Activated CD8-positive, alpha-beta T cell treated with anti-CD3 and anti-CD28 coated beads for 36 hours (primary cell): ENCODE measurements at places on chromosomes 4 and X.

DNA sequence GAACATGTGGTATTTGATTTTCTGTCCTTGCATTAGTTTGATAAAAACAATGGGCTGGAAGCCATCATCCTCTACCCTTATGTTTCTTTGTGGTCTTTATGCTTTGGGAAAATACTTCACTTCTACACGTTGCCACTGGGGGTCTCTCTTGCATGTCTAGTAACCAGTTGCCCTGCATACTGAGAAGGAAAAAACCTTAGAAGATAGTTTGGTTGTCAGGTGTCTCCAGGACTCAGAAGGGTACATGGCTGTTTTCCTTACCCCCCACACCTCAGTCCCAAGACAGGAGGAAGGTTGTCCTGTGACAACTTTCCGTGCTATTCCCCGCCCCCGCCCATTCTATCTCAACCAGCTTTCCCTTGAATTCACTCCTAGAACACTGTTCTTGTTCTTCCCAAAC lies 62.1 kb upstream of the LANCL3 start:
- no peaks in the 10 kb centered on the region for H3K4me1 ChIP-seq
- H3K27ac ChIP-seq, result no peak overlapping the region

DNA sequence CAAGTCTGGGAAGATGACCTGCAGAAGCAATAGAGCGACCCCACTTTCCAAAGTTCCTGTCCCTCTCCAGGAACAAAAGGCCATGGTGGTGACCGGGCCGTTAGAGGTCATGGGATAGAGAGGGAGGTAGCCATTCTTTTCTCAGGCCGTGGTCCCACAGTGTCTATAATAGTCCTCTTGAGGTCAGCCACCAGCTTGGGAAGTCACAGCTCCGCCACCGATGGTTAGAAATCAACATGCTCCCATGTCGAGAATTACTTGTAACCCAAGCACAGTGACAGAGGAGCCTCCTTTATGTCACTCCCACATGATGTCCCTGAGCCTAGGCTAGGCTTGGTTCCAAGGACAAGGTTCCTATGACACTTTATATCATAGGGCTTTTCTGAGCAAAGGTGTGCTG lies 48.3 kb upstream of the CBR4 start:
- no peak for DNase-seq
- peaks cover 3% of the 10 kb centered on the region for H3K27me3 ChIP-seq
- H3K4me3 ChIP-seq, result no peak overlapping the region
- H3K4me1 ChIP-seq, result no peaks in the 10 kb centered on the region
- no peak overlapping the region for H3K27ac ChIP-seq

GRCh38 chrX:6826856-6827255 lies 291.9 kb upstream of the VCX3A start:
- H3K36me3 ChIP-seq, result no peaks in the 10 kb centered on the region
- no peak overlapping the region for H3K4me3 ChIP-seq
- DNase-seq, result no peak
- no peaks in the 10 kb centered on the region for H3K27me3 ChIP-seq

DNA sequence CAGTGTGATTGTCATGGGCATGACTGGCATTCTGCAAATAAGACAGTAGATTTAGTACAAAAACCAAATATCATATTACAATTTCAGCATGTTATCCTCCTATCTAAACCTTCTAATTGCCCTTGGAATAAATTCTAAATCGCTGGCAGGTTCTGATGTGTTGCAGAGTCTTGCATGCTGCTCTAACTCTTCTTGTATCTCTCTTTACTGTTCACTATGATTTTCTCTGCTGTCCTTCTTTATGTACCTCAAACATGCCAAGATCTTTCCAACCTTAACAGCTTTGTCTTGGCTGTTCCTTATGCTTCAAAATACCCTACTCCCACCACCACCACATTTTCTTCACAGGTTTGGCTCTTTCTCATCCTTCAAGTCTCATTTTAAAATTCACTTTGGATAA lies 43.0 kb upstream of the KCNIP4 start:
- H3K36me3 ChIP-seq, result no peaks in the 10 kb centered on the region
- H3K4me1 ChIP-seq, result no peaks in the 10 kb centered on the region
- H3K4me3 ChIP-seq, result no peak overlapping the region
- H3K27me3 ChIP-seq, result no peaks in the 10 kb centered on the region
- no peak overlapping the region for H3K27ac ChIP-seq

DNA sequence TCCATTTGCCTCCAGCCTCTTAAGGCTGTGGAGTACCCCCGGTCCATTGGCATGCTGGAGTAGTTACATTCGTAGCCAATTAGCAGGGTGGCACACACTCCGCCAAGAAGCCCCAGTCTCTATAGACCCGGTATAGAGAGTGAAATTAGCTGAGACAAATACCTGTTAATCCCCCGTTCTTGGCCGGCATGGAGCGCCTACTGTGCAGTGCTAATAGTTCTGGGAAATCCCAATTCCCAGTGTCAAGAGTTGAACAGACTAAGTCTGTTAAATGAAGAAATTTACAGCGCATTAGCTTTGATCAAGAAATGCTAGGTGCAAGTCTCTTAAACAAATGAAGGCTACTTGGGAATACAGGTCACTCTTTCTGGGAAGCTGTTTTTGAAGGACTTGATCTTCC lies 127.8 kb upstream of the ARX start:
- no peak overlapping the region for H3K4me3 ChIP-seq
- no peaks in the 10 kb centered on the region for H3K36me3 ChIP-seq
- H3K4me1 ChIP-seq, result no peaks in the 10 kb centered on the region
- no peak for DNase-seq

DNA sequence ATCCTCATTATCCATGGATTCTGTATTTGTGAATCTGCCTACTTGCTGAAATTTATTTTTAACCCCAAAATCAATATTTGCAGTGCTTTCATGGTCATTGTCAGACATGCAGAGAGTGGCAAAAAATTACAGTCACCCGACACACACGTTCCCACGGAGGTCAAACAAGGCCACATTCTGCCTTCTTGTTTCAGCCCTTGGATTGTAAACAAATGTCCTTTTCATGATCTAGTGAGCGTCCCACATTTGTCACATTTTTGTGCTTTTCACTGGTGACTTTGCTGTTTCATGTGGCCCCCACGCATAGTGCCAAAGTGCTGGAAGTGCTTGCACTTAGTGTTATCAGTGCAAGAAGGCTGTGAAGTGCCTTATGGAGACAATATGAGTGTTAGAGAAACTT lies 45.0 kb downstream of the SOD3 start:
- H3K36me3 ChIP-seq, result no peaks in the 10 kb centered on the region
- H3K27me3 ChIP-seq, result no peaks in the 10 kb centered on the region
- no peak overlapping the region for H3K27ac ChIP-seq

- H3K4me1 ChIP-seq, result no peaks in the 10 kb centered on the region
- no peak overlapping the region for H3K4me3 ChIP-seq
- no peaks in the 10 kb centered on the region for H3K36me3 ChIP-seq
Measured at GRCh38 chr4:141006242-141006802, 126.9 kb downstream of the RNF150 start.

DNA sequence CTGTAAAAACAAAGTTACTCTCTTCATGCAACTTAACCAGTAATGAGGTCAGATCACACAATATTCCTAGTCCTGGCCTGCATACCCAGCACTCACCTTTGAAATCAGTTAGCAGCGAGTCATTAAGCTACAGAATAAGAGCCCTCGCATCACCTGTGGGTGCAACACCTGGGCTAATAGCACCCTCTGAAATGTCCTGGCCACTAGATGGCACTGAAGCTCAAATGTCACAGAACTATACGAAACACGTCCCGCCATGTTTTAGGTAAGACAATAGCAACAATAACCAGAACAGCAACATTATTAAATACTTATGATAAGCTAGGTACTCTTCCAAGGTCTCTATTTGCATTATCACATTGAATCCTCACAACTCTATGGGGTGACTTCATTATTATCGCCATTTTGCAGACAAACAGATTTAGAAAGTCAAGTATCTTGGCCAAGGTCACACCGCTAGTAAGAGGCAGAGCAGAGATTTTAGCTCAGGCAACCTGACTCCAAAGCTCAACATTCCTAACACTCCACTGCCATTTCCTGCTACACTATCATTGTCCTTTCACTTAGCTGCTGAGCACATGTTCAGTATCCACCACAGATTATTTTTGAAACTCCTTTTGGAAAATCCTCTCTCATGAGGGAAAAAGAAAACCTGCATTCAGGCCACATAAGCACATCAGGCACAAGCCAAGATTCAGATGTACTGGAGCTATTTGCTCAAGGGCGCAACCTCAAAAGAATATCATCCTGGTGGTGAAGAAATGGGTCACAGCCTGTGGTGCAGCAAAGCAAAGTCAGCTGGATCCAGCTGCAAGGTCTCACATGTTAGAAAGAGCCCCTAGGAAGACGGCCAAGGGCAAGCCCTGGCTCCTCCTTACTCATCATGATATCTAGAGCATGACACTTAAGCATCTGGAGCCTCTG lies 59.5 kb upstream of the KDR start:
- peaks cover 11% of the 10 kb centered on the region for H3K27me3 ChIP-seq
- H3K4me1 ChIP-seq, result peaks cover 6% of the 10 kb centered on the region
- DNase-seq, result peak; percentile 50

- no peaks in the 10 kb centered on the region for H3K4me1 ChIP-seq
- no peak overlapping the region for H3K4me3 ChIP-seq
- no peak overlapping the region for H3K27ac ChIP-seq
- no peaks in the 10 kb centered on the region for H3K36me3 ChIP-seq
- no peak for DNase-seq
- H3K27me3 ChIP-seq, result no peaks in the 10 kb centered on the region
Measured at GRCh38 chrX:11704725-11705495, 39.2 kb upstream of the ARHGAP6 start.

- no peak overlapping the region for H3K4me3 ChIP-seq
- no peak overlapping the region for H3K27ac ChIP-seq
- H3K36me3 ChIP-seq, result peaks cover 1% of the 10 kb centered on the region
- H3K4me1 ChIP-seq, result no peaks in the 10 kb centered on the region
Measured at GRCh38 chr4:8370106-8370787, 70.3 kb downstream of the ACOX3 start.

GRCh38 chr4:105758958-105759357 lies 50.4 kb downstream of the GSTCD start:
- no peaks in the 10 kb centered on the region for H3K36me3 ChIP-seq
- no peaks in the 10 kb centered on the region for H3K4me1 ChIP-seq

DNA sequence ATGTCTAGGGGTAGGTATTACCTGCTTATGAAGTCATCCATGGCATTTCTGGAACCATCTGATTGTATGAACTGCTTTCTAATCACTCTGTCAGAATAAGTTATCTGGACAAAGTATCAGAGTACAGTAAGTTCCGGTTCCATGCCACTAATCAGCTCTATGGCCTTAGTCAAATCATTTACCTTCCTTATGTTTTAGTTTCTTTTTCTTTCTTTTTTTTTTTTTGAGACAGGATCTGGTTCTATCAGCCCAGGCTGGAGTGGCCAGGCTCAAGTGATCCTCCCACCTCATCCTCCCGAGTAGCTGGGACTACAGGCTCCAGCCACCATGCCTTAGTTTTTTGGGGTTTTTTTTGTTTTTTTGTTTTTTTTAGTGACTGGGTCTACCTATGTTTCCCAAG lies 11.5 kb downstream of the XIAP start:
- no peak overlapping the region for H3K4me3 ChIP-seq
- peaks cover 15% of the 10 kb centered on the region for H3K36me3 ChIP-seq
- peaks cover 29% of the 10 kb centered on the region for H3K4me1 ChIP-seq
- no peak overlapping the region for H3K27ac ChIP-seq
- no peak for DNase-seq
- H3K27me3 ChIP-seq, result no peaks in the 10 kb centered on the region
